Tibial nerve (tissue), 4 donors: ENCODE measurements at places on chromosomes 4 and X. TPM values are rescaled to one million over a fixed set of nuclear protein-coding genes. Genes with fewer than 3 reads are reported as not detected.

DNA sequence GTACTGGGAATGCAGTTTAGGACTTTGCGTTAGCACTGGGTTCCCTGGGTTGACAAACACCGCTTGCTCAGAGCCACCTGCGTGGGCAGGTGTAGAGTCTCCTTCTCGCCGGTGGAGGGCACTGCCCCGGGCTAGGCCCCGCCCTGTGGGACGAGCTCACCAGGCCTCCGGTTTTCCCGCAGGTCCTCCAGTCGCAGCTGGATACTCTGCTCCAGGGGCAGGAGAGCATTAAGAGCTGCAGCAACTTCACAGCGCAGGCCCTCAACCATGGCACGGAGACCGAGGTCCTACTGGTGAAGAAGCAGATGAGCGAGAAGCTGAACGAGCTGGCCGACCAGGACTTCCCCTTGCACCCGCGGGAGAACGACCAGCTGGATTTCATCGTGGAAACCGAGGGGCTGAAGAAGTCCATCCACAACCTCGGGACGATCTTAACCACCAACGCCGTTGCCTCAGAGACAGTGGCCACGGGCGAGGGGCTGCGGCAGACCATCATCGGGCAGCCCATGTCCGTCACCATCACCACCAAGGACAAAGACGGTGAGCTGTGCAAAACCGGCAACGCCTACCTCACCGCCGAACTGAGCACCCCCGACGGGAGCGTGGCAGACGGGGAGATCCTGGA is 49.2 kb upstream of the MND1 start:
- H3K4me1 ChIP-seq: peaks cover 7% of the 10 kb centered on the region
- H3K27me3 ChIP-seq: no peaks in the 10 kb centered on the region
- no peak for DNase-seq
- H3K4me3 ChIP-seq: no peak overlapping the region

Gene FRAS1
- 5.7 TPM for total RNA-seq

DNA sequence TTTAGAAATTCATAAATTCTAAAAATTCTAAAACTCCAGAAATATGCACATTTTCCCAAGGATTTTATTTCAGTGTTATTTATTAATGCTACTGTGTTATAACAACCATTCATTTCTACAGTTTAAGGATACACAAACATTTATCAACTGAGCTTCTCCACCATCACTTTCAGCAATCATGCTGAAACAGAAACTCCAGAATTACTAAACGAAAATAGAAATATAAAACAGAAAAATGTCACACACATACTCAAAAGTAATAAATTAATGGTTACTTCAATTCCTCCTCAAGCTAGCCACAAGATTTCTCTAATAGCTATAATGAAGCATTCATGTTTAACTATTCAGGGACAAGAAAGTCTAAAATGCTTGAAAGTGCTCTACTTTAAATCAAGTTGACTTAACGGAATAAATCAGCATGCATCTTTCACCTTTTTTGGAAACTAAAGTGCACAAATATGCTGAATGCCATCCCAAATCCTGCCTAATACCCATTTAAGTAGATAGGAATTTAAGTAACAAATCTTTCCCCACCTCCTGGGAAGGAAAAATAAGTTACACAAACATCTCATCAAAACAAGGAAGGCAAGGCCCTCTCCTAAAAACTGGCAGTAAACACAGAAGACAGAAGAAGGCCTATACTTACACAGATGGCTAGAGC is 563 bp downstream of the FAM13A start:
- H3K4me1 ChIP-seq: no peaks in the 10 kb centered on the region
- no peaks in the 10 kb centered on the region for H3K27me3 ChIP-seq
- DNase-seq: no peak
- H3K36me3 ChIP-seq: no peaks in the 10 kb centered on the region

Gene GAB3
- total RNA-seq: 5.5 TPM
